ENCODE measurements at places on chromosomes 11 and 22. TPM values are rescaled to one million over a fixed set of nuclear protein-coding genes. Genes with fewer than 3 reads are reported as not detected.

DNA sequence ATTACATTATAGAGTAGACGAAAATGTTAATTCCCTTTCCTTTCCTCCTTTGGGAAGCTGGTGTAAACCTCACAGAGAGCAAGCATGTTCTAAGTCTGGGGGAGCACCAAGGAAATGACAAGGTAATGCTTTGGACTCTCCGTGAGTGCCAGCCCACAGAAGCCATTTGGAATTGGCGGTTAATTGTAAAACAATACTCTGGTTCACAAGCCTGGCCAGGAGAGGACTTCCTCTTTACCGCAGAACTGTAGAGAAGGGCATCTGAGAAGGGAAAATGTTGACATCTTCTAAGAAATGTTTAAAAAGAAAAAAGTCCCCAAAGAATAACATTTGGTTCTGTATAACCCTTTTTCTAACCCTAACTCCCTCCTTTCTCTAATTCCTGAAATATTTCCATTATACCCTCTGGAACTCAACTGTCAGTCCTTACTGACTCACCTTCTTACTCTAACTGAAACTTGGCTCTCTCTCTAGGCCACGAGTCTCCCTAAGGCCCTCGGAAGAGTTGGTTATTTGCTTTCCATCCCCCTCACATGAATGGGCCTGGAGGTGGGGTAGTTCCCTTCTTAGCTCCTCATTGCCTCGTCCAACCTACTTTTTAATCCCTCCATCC lies 379.8 kb downstream of the SOX6 start:
- H3K36me3 ChIP-seq: no peaks in the 10 kb centered on the region
- H3K27ac ChIP-seq: no peak overlapping the region
- DNase-seq: no peak
- H3K4me3 ChIP-seq: no peak overlapping the region

DNA sequence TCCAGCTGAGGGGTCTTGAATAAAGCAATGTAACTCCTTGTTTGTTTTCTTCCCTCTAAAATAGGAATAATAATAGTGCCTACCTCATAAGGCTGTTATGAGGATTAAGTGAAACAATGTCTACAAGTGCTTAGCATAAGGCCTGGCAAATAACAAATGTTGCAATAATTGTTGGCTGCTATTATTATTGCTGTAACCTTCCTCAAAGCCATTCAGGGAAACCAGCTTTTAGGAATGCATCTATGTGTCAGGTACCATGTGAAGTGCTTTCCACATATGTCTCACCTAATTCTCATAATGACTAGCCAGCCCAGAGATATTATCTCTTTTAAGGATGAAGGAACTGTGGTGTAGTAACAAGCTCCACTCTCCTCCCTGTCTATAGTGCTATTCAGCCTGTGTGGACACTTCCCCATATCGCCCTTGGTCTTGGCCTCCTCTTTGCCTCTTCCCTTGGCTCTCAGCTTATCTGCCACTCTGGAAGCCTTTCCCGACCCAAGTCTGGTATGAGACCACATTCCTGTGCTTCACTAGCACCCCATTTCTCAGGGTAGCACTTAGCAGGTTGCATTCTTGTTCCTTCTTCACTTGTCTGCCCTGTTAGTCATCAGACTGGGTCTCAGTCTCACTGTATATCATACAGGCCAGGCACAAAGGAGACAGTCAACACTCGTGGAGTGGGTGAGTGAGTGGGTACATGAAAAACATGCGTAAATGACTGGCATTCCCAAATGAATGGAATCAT lies 23.8 kb downstream of the CSNK2A3 start:
- no peak for DNase-seq
- H3K36me3 ChIP-seq: no peaks in the 10 kb centered on the region
- no peak overlapping the region for H3K4me3 ChIP-seq
- H3K27me3 ChIP-seq: no peaks in the 10 kb centered on the region
- H3K4me1 ChIP-seq: no peaks in the 10 kb centered on the region

- peaks cover 3% of the 10 kb centered on the region for H3K27me3 ChIP-seq
- no peak overlapping the region for H3K4me3 ChIP-seq
- H3K36me3 ChIP-seq: peaks cover 20% of the 10 kb centered on the region
- DNase-seq: no peak
- no peak overlapping the region for H3K27ac ChIP-seq
Observed at GRCh38 chr11:9840460-9841004, 176.7 kb downstream of the SWAP70 start.

GRCh38 chr22:50656122-50657070 lies 16.2 kb upstream of the SHANK3 start:
- no peak overlapping the region for H3K27ac ChIP-seq
- H3K4me1 ChIP-seq: no peaks in the 10 kb centered on the region
- peaks cover 22% of the 10 kb centered on the region for H3K27me3 ChIP-seq
- no peak for DNase-seq
- no peaks in the 10 kb centered on the region for H3K36me3 ChIP-seq

DNA sequence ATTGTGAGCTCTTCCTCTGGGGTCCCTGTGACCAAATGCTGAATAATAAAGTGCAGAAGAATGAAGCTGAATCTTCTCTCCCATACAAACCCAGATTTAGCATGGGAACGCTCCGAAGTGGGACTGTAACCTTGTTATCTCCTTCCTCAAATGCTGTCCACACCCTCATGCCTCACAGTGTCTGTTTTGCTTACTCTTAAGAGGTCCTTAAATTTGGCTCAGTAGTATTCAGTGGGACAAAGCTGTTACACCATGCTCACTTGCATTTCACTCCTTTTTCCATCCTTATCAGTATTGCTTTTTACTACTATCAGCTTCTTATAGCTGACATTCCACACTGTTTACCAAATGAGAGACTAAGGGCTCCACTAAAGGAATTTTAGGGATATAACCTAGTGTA lies 13.8 kb upstream of the AMOTL1 start:
- H3K27ac ChIP-seq: no peak overlapping the region
- no peaks in the 10 kb centered on the region for H3K4me1 ChIP-seq
- H3K4me3 ChIP-seq: no peak overlapping the region
- no peak for DNase-seq
- peaks cover 32% of the 10 kb centered on the region for H3K27me3 ChIP-seq

- peaks cover 26% of the 10 kb centered on the region for H3K27me3 ChIP-seq
- H3K27ac ChIP-seq: no peak overlapping the region
- no peak for DNase-seq
- H3K4me1 ChIP-seq: peaks cover 9% of the 10 kb centered on the region
- no peaks in the 10 kb centered on the region for H3K36me3 ChIP-seq
Observed at GRCh38 chr11:120304526-120304925, 20.6 kb upstream of the TLCD5 start.

GRCh38 chr11:109940816-109941215 lies 152.4 kb upstream of the ZC3H12C start:
- DNase-seq: no peak
- H3K27me3 ChIP-seq: peaks cover 24% of the 10 kb centered on the region
- peaks cover under 1% of the 10 kb centered on the region for H3K4me1 ChIP-seq

The SLC37A2 gene
- 2.6 TPM for total RNA-seq

The TSPAN32 gene
- 50.1 TPM for total RNA-seq

Measured in activated CD4-positive, alpha-beta memory T cell treated with anti-CD3 and anti-CD28 coated beads, Interleukin-2, amount 10 ng/mL, durations not matched to agents 7 days and 5 days (primary cell).